Activated gamma-delta T cell treated with anti-CD3 and anti-CD28 coated beads, Interleukin-2, amount 50 U/mL, for 16 hours (primary cell): ENCODE measurements at places on chromosomes 4 and X.

- DNase-seq, result no peak
Measured at GRCh38 chrX:41468647-41469323, 21.6 kb downstream of the NYX start.

- DNase-seq, result no peak
Measured at GRCh38 chr4:108888769-108889168, 125.9 kb upstream of the ETNPPL start.

DNA sequence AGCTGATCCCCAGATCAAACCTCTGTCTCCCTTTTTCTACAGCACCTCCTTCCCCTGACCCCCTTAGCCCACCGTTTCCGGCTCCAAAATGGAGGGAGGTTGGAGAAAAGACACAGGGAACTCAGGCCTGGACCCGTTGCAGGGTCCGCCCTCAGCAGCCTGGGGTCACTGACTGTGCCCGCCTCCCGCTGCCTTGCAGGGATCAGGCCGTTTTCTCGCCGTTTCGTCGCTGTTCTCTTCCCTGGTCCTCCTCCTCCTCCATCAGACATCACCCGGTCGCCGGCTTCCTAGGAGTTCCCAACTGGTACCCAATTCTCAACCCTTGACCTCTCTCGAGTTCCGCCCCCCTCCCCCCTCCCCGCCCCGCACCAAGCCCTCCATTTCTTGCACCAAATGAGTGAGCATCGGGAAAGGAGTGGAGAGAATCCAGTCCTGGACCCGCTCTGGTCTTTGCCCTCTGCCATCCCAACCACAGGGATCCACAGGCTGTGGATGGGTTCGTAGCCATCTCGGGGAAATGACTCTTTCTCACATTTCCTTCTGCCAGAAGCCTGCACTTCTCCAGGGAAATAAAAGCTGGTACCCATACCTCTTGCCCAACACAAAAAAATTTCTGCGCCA is 493 bp downstream of the TCEAL5 start:
- no peak for DNase-seq

DNA sequence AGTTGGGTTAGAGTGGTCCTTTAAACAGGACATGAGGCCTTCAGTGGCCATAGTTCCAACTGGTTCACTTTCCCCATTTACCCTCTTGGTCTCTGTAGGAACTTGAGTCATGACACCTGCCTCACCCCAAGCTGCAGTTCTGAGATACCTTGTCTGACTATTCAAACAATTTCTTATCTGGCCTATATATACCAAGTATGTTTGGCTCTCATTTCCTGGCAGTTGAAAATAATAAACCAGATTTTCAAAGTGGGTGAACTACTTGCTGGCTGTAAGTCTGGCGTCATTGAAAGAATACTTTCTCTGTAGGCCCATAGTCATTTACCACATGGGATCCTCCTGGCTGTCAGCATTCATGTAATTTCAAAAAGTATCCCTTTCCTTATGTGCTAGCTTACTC is 228.8 kb downstream of the SHROOM3 start:
- DNase-seq, result no peak

GRCh38 chrX:85865324-85865723 is 182.0 kb downstream of the CHM start:
- DNase-seq, result no peak

- no peak for DNase-seq
Measured at GRCh38 chr4:54581807-54582206, 76.0 kb upstream of the KIT start.
